Right kidney (tissue), 9 donors: ENCODE measurements at places on chromosomes 12 and 14.

- DNase-seq: no peak
These were observed 8.1 kb upstream of the EIF2S3B start for GRCh38 chr12:10497602-10498001.

DNA sequence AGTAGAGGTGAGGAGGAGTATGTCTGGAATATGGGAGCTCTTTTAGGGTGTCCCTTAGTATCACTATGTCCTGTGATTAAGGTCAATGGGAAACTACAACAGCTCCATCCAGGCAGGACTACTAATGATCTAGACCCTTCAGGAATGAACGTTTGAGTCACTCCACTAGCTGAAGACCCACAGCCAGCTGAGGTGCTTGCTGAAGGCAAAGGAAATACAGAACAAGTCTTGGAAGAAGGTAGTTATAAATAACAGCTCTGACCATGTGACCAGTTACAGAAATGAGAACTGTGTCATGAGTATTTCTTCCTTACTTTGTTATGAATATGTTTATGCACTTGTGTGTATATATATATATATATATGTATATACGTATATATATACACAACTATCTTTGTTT is 40.5 kb upstream of the USP44 start:
- DNase-seq: no peak

DNA sequence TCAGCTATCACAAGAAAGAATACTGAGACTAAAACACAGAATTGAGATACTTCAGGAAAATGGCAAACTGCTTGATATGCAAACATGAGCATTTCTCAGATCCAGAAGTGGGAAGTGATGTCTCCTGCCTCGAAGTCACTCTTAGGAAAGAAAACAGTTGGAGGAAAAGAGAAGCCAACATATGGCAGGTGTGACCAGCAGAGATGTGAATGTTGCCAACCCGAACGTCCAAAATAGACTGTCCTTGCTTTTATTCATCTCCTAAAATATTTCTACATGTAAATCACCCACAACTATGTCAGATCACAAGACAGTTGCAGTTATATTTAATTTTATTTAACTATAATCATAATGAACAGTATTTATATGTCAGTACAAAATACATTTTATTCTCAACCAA is 687.6 kb downstream of the GALC start:
- no peak for DNase-seq

GRCh38 chr14:77761205-77761931 is 412 bp upstream of the SNW1 start:
- DNase-seq: no peak

DNA sequence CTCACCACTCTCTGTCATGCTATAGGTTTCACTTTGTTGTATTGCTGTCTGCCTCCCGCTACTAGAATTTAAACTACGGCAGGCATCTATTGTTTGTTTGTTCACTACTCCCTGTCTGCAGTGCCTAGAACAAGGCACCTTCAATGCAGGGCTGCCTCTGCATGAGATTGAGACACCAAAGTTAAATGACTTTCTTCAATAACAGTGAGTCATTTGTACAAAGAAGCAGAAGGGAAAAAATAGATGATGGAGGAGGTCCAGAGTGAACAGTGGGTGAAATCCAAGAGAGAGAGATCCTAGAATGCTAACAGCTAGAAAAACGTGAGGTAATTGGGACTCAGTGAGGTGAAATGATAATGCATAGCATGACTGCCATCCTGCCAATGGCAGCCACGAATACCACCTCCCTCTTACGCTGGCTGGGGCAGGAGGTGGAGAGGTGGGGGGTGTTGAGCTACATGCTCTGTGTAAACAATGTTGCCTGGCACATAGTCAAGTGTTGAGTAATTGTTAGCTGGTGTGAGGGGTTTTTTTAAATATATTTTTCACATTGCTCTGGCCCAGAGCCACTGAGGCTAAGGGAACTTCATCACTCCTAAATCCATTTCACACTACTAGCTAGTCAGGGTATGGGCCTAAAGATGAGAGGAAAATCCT is 367.6 kb downstream of the RPS29 start:
- DNase-seq: no peak

DNA sequence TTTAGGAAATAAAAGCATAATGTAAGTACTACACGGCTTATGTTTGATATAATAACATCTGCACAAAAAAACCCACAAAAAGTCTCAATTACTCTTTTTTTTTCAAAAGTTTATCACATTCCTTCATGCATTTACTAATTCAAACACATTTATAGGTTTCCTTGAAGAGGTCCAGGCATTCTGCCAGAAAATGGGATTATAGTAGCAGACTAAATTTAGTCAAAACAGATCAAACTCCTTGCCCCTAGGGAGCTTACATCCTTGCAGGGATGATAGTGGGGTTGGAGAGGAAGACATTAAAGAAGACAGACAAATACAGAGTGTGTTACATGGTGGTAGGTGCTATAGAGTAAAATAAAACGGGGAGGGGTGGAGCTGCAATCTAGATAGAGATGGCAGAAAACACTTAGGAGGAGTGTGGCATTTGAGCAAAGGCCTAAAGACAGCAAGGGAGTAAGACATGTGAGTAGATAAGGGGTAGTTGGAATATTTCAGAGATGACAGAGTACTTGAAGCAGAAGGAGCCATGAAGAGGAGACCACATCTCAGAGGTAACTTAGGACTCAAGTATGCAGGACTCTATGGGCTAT is 266.9 kb downstream of the PPFIA2 start:
- DNase-seq: no peak

DNA sequence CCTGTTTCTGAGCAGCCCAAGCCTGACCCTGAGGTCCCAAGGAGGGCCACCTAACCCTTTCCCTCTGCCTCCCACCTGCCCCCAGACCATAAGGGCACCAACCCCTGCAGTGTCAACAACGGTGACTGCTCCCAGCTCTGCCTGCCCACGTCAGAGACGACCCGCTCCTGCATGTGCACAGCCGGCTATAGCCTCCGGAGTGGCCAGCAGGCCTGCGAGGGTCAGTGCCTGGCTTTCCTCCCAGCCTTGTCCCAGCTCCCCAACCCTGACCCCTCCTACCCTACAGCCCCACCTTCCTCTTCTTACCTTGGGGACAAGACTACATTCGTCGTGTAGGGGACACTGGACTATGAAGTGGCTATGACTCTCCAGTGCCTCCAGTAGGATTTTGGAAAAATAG is 33.7 kb upstream of the LRP1-AS start:
- no peak for DNase-seq

GRCh38 chr14:104195361-104195760 is 57.0 kb downstream of the KIF26A start:
- DNase-seq: no peak

GRCh38 chr12:71702590-71702989 is 16.7 kb downstream of the TMEM19 start:
- DNase-seq: no peak

DNA sequence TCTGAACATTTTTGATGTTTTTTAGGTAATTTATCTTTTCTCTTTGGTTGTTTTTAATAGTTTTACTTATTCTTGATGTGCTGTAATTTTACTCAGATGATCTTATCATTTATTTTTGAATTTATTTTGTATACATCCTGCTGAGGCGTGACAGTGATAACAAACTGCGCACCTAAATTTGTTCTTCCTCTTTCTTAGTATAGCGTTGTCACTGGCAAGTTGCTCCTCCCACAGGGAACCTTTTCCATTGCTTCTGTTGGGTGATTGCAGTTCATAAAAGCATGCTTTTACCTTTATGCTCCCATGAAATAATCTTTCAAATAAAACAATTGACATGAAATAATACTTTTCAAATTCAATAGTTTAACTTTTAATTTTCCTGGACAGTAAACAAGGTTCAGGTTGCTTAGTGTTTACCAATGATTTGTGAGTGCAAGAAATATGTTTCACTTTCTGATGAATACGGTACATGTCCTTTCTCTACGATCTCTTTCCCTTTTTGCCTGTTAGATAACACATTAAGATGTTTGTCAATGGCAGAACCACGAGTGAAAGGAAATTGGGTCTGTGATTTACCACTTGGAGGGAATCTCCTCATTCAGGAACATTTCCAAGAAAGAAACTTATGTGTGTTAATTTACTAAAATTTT is 223.3 kb downstream of the CCDC91 start:
- no peak for DNase-seq

- no peak for DNase-seq
These were observed 127.5 kb downstream of the TGFB3 start for GRCh38 chr14:75854111-75854799.

DNA sequence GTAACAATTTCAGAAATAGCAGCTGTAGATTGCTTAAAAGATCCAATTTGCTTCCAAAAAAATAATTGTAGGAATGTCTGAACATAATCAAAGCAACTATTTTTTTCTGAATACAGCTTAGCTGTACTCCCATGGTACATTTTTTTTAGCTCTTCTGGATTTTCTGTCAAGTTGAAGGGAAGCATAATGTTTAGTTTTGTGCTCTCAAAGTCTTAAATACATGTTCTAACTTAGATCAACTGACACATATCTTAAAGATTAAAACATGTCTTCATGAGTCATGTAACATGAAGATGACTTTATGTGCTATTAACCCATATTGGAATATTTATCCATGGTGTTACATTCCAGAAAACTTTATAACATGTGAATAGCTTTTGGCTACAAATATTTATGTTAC is 255.7 kb downstream of the BTG1 start:
- no peak for DNase-seq

DNA sequence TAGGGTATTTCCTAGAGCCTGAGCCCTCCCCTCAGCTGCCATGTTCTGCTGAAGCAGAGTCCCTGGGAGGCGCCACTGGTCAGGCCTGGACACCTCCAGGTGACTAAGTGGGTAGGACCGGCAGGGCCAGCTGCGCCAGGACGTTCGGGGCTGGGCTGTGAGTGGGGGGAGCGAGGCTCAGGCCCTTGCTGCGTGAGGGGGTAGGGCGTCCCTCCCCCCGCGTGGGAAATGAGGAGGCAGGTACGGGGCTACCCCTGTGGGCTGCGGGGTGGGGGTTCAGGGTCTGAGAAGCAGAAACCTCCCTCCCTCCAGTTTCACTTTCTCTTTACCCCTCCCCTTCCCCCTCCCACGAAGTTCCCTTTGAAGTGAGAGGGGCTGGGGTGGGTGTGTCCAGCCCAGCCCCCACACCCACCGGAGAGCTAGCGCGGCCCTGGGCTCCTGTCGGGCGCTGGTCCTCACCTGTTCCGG is 22.1 kb upstream of the KIF26A start:
- DNase-seq: peak; percentile 31

GRCh38 chr14:68740788-68741476 is 51.9 kb downstream of the ZFP36L1 start:
- DNase-seq: no peak
